ENCODE measurements at places on chromosomes 13 and 19. TPM values are rescaled to one million over a fixed set of nuclear protein-coding genes. Genes with fewer than 3 reads are reported as not detected.
A peak's percentile ranks its signal among the peaks of the same experiment; 100 is the strongest.

The SCN1B gene
- total RNA-seq = 2.3 TPM

DNA sequence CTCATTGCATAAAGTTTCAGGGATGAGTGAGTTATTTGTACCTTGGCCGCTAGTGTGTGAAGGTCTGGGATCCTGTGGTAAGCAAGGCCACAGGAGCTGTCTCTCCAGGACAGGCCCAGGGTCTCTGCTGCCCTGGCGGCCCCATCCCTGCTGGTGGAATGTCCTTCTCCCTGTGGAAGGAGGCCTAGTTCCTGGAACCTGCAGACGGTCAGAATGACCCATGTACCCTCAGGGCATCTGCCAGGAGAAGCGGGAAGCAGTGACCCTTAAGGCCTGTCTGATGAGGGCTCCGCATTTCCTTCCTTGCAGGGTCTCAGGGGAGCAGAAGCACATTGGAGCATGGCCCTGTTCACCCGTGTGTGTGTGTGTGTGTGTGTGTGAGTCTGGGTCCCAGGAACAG is 32.1 kb upstream of the SOX1 start:
- DNase-seq = no peak

The LACC1 gene
- total RNA-seq = 0.93 TPM

DNA sequence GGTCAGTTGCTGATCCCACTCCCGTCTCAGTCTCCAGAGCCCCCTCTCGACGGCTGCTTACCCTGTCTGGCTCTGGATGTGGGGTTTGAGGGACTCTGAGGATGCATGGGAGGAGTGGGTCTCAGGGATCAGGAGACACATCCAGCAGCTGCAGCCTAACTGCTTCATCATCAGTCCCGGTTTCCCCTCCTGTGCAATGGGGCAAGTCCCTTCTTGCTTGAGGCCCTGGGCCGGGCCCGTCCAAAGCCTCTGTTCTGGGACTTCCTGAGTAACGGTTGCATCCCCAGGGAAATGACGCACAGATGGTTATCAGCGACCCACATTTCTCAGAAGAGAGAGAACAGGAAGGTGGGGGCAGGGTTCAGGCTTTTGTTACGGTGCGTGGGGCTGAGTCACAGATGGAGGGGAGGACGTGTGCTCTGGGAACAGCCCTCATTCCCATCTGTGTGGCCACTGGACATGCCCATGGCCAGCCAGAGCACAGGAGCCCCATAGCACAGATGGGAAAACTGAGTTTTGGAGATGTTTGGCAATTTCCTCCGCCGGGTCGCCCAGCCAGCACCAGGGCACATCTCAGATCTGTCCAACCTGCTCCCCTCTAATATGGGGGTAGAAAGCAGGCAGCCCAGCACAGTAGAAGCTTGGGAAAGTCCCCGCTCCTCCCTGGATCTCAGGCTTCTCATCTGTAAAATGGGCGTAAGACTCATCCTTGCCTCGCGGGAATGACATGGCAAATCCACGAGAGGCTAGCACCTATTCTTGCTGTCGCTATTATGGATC is 19.3 kb downstream of the GNA15 start:
- DNase-seq = peak; percentile 66

DNA sequence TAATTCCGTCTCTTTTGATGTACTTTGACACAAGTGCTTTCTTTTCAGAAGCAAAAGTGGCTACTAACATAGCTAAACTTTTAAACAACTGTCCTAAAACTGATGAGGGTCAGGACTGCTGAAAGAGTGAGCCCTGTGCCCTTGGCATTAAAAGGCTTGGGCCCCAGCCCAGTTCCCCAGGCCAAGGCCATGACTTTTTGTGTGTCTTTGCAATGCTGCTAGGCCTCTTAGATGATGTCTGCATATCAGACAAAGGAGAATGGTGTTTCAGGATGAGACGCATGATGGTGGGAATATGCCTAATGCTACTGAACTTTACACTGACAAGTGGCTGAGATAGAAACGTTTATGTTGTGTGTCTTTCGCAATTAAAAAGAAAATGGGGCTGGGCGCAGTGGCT is 38.0 kb downstream of the SLC7A9 start:
- DNase-seq = no peak

The ZNF554 gene
- total RNA-seq = 3.6 TPM

GRCh38 chr13:30016398-30016797 is 166.0 kb upstream of the UBL3 start:
- DNase-seq = no peak

DNA sequence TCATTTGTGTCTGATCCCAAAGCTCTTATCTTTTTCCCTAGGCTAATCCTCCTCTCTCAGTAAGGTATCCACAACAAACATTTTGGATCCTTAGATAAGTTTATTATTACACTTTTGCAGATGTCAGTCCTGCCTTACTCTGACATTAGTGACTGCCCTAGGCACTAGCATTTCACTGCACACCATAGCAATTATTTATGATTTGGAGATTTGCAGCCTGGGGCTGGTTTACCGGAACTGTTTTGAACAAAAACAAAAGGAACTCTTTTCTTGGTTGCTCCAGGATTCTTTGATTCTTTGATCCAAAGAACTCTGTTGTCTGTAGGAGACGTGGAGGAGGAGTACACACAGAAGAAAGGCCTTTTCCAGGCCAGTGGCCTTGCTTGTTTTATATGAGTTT is 80.4 kb downstream of the EDNRB start:
- no peak for DNase-seq

The SPRY2 gene
- 0.33 TPM for total RNA-seq

DNA sequence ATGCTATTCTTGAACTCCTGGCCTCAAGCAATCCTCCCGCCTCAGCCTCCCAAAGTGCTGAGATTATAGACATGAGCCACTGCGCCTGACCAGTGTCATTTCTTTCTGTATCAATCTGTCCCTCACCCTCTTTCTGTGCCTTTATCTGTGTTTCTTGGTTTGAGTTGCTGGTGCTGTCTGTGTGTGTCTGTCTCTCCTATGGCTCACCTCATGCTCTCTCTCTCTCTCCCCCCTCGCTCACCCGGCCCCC is 9.9 kb downstream of the IRF2BP1 start:
- DNase-seq = no peak

DNA sequence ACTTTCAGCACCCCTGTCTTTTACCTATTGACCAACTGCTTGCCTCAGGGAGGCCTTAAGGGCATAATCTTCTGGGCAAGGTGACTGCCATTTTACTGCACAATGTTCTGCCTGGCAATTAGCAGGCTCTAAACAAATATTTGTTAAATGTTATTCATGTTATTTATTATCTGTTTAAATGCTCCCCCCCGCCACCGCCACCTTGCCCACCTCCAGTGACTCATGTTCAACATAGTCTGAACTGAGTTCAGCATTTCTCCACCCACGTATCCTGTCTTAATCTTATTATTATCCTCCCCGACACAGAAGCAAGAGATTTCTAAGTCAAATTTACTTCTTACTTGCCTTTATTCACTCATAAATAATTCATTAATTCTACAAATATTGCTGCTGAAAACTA is 144.8 kb downstream of the LIG4 start:
- DNase-seq = no peak

The CLDND2 gene
- 0.84 TPM for total RNA-seq

- no peak for DNase-seq
These were observed 7.1 kb downstream of the TSSK6 start for GRCh38 chr19:19508217-19508616.

DNA sequence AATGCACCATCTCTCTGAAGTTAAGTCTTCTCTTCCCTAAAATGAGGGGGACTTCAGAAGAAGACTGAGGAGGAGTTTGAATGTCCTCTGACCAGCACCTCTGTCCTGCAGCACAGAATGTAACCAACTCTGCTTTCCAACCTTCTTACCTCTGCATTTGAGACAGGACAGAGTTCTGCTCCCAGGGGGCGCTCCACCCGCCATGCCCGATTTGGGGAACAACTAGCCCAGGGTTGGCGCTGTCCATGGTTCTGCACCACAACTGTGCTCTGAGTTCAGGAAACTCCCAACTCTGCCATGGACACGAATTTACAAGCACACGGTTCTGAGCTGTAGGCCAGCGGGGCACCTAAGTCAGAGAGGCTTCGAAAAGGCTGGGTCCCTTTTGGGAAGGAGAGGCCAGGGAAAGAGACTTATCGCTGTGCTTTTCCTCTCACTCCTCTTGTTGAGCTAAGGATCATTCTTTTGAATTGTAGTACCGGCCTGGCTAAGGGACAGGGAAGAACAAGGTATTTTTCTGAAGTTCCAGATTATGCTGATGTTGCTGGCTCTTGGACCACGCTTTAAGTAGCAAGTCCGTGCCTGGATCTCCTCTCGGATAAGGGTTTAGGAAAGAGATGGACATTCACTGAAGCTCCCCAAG is 22.2 kb downstream of the SIGLEC5 start:
- DNase-seq = peak; percentile 43

DNA sequence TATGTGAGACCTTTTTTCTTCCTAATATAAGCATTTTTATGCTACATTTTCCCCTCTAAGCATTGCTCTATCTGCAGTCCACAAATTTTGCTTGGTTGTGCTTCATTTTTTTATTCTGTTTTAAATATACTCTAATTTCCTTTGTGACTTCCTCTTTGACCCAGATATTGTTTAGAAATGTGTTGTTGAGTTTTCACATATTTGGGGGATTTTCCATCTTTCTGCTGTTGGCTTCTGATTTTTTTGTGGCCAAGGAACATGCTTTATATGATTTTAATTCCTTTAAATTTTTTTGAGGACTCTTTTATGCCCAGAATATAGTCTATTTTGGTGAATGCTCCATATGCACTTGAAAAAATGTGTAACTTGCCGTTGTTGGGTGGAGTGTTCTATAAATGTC is 22.9 kb downstream of the UBAC2 start:
- no peak for DNase-seq

- DNase-seq = no peak
These were observed 600 bp downstream of the UBE2S start for GRCh38 chr19:55406826-55407549.

The NLRP11 gene
- total RNA-seq = not detected

The PSG3 gene
- not detected for total RNA-seq

DNA sequence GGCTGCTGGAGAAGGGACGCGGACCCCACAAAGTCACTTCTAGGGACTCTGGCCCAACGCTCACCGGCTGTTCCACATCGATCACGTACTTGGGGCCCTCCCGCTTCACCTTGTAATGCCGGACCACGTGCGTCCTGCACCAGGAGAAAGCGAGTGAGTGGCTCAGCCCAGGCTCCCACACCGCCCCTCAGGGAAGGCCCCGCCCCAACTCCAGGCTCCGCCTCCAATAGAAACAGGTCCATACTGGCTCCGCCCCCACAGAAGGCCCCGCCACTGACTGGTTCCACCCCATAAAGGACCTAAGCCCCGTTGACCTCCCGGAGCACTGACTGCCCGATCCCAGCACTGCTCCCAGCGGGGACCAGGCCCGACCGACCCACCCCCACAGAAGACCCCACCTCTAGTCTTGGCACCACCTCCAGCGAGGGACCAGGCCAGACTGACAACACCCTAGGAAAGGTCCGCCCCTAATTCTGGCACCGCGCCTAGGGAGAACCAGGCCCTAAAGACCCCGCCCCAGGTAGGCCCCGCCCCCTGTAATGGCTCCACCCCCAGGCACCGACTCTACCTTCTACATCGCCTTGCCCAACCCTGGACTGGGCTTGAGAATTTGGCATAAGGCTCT is 11.3 kb downstream of the STAP2 start:
- DNase-seq = peak; percentile 84

The CEACAM16 gene
- total RNA-seq = not detected

GRCh38 chr19:5038631-5039271 is 69.8 kb downstream of the KDM4B start:
- no peak for DNase-seq

The SHC2 gene
- total RNA-seq = 0.42 TPM

DNA sequence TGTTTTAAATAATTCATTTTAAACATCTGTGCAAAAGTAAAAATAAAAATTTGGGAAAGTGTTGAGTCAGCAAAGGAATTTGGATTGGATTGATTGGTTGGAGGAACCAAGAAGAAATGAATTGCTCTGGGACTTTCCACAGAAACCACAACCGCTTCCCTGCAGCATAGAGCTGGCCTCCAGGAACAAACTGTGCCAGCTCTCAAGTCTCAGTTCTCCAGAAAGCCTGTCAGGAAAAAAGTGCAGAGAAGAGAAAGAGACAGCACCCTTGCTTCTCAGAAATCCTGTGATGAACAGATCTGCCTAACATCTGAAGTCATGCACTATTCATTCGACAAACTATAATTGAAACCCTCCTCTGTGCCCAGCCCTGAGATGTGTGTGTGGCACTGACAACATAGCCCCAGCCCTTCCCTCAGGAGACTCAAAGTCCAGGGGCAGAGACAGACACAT is 14.8 kb downstream of the LYPD3 start:
- DNase-seq = no peak

The FZR1 gene
- total RNA-seq = 109 TPM

DNA sequence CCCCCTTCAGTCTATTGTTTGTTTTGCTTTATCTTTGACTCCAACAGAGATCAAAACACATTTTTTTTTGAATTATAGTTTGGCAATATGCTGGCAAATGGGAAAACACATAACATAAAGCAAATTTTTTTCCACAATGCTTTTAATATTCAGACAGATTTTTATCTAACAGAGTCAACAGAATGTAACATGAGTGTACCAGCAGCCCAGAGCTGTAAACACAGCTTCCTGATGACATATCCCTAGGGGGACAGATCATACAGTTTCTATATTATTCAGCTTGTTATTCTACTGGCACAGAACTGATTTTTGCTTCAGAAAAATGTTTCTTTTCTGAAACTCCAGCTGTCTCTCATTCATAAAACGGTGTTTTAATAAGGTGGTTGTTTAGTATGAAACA is 168.8 kb downstream of the OLFM4 start:
- DNase-seq = no peak

DNA sequence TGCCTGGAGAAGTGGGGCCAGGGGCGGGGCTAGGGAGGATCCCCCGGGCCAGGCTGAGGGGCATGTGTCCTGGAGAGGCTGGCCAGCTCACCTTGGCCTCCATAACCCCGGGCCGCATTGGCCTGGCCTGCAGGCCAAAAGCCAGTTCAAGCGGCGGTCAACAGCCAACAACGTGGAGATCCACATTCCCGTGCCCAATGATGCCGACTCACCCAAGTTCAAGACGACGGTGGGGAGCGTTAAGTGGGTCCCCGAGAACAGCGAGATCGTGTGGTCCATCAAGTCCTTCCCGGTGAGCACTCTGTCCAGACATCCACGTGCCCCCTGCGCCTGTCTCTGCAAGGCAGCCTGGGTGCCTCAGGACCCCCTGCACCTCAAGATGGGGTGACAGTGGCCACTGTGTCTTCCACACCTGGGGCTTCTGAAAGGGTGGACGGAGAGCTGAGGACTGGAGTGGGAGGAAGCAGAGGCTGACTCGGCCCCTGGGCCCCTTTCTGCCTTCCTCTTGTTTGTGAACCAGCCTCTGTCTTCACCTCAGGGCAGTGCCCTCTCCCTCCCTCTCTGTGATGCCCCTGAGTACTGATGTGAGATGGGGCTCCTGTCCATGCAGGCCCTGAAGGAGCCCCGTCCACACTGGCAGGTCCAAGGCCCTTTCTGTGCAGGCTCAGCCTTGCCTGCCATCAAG is 31.1 kb downstream of the AP1M1 start:
- DNase-seq = peak; percentile 24

The SHD gene
- 0.64 TPM for total RNA-seq
